RPMI7951 (cell line): ENCODE measurements at places on chromosomes 1 and 21.

GRCh38 chr1:33249422-33249821, 6.9 kb upstream of the ZNF362 start:
- DNase-seq: no peak

DNA sequence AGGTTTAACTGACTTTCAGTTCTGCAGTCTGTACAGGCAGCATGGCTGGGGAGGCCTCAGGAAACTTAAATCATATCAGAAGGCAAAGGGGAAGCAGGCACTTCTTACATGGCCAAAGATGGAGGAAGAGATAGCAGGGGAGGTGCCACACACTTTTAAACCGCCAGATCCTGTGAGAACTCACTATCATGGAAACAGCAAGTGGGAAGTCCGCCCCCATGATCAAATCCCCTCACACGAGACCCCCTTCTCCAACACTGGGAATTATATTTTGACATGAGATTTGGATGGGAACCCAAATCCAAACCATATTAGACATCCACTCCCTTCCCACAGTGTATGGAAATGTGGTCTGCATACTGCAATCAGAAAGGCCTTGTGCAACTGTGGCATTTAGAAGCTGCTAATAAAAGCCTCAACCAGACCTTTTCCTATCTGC, 148.2 kb downstream of the FCRL5 start:
- DNase-seq: no peak

DNA sequence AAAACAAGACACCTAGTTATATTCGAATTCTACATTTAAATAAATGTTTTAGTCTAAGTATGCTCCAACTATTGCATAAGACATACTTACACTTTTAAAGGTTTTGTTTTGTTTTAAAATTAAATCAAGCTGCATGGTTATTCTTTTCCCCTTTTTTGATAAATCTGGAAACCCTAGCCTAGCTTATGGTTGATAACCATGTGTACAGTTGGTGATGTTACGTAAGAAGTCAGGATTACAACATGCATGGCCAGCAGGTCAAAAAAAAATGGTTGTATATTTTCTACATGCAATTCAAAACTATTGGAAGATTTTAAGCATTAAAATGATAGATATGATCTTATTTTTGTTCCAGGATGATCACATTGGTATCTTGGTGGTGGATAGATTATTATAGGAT, 1600.6 kb downstream of the PLA2G4A start:
- DNase-seq: no peak

- no peak for DNase-seq
Observed at GRCh38 chr1:10791105-10791951, 5.1 kb downstream of the CASZ1 start.

DNA sequence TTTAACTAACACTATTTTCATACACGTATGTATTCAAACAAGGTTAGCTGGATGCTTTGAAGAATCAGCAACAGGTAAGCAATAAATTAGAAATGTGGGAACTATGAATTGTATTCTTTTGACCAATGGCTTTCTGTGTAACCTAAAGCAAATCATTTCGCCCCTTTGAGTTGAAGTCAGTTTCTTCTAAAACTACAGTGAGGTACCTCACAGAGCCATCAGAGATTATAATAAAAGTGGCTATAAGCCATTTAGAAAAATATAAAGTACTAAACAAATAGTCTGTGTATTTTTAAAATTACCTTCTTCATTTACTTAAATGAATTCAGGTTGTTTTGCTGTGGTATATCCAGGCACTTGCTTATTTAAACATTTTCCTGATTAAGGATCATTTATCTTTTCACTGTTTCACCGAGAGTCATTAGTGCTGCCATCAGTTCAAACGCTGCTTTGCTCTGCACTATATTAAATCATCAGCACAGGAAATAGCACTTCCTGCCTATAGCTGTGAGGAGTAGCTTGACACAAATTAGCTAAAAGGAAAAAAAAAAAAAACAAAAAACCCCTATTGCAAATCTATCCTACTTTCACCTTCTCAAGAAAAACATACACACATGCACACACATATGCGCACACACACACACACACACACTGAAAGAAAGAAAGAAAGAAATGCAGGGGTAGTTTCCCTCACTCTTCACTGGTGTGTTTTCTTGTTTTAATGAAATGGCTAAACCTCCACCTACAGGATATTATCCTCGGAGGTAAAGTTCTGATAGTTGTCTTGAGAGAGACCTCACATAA, 39.8 kb upstream of the C1orf105 start:
- no peak for DNase-seq

DNA sequence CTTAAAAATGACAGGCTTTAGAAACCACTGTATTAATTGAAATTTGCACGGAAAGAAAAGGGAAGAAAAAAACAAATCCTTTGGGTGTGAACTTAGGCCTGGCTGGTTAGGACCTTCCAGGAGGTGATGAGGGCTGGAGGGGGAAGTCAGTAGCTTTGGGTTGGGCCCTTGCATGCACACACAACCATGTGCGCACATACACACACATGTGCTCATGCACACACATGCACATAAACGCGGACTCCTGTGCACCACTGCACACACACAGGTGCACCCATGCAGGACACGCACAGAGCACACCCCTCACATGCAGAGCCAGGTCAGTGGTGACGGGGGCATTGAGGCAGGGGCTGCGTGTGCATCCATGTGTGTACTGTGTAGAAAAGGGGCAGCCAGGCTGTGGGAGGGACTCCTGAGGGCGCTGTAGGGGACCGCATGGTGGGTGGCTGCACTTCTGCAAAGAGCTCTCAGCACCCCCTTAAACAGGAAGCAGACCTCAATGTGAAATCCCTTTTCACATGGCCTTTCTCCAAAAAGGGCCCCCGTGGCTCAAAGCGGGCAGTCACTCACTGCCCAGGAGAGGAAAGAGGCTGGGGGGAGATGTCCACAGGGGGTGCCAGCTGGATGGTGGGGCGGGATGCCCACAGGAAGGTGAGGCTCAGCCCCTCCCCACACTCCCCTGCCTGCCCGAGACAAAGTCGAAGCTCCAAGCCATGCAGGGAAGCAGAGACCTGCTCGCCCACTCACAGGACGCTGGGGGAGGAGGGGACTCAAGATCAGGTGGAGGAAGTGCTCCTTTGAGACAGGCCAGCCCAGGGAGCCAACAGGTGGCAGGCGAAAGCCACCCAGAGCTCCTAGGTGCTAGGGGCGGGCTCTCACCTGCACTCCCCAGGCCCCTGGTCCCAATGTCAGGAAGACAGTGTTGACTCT, 95.2 kb downstream of the ITPKB start:
- DNase-seq: no peak
